Trophoblast cell (in vitro differentiated cells and primary cell): ENCODE measurements at places on chromosomes 1 and 21.

- DNase-seq: peak; percentile 6
Observed at GRCh38 chr1:229433364-229434004, 410 bp downstream of the ACTA1 start.

DNA sequence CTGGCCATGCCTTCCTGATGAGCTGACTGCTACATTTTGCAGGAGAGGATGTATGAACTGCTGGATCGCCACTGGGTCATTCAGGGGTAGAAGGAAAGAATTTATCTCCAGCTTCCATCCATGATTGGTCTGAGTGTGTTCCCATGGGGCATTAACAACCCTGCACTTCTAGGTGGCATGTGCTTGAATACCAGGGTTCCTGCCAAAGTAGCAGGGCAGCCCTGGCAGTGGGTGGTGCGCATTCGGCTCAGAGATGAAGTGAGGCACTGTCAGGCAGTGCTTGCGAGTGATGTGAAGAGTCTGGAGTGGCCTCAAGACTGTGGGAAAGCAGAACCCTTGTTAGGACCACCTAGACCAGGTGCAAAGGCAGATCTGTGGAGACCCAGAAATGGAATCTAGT lies 294.9 kb downstream of the ASTN1 start:
- DNase-seq: no peak

GRCh38 chr1:37851782-37852210 lies 7.6 kb downstream of the MTF1 start:
- no peak for DNase-seq

DNA sequence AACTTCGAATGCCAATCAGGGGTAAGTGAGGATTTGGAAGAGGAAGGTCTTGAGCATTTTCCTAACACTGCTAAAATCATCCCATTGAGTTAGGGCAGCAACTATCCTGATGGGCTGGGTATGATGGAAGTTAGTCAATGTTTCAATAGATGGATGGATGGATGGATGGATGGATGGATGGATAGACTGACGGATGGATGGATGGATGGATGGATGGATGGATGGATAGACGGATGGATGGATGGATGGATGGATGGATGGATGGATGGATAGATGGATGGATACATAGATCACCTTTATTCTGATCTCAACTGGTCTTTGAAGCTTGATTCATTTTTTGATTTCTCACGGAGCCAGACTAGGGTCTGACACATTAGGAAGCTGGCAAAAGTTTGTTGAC lies 2.3 kb upstream of the CLDN14 start:
- no peak for DNase-seq

DNA sequence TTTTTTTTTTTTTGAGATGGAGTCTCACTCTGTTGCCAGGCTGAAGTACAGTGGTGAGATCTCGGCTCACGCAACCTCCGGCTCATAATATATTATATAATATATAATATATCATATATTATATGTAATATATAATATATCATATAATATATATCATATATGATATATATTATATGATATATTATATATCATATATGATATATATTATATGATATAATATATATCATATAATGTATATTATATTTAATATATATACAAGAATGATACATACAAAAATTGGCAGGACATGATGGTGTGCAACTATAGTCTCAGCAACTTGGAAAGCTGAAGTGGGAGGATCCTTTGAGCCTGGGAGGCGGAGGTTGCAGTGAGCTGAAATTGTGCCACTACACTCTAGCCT lies 1725.5 kb downstream of the MRPL39 start:
- no peak for DNase-seq

- no peak for DNase-seq
Observed at GRCh38 chr1:8517661-8518489, 200.0 kb downstream of the SLC45A1 start.

DNA sequence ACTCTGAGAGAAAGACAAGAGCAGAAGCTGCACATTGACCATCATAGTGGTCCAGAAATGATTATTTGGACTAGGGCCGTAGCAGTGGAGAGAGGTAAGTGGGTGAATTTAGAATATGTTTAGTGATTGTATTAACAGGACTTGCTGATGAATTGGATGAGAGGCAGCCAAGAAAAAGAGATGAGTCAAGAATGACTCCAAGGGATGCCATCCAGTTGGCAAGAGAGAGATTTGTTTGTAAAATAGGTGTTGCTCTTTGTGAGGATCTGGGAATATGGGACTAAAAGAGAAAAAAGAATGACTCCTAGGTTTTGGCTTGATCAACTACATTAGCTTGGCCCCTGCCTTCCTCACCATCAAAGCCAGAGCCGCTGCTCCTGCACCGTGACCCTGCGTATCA lies 54.2 kb upstream of the ARTN start:
- DNase-seq: no peak

DNA sequence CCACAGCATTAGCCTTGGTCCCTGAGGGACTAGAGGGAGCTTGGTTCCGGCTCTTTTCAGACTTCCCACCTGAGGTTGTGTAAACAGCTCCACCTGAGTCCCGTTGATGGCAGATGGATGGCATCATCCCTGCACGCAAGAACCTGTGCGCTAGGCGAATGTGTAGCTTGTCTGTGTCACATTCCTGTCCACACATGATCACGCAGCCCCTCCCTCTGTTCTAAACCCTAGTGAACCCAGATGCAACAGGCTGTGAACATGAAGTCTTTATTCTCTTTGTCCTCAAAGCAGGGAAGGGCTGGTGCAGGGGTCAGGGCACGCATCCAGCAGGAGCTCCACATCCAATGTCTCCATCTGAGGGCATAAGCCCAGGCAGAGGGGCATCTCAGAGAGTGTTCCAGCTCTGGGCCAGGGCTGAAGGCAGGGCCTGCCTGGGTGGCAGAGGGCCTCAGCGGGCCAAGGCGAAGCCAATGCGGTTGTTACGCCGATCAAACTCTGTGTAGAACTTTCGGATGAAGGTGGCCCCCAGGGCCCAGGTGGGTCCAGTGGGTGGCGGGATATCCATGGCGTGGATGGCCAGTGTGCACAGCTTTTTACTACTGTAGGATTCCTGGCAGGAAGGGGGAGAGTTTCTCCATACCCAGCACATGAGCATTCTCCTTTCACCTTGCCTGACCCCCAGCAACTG lies 2.9 kb upstream of the ETNK2 start:
- DNase-seq: no peak

DNA sequence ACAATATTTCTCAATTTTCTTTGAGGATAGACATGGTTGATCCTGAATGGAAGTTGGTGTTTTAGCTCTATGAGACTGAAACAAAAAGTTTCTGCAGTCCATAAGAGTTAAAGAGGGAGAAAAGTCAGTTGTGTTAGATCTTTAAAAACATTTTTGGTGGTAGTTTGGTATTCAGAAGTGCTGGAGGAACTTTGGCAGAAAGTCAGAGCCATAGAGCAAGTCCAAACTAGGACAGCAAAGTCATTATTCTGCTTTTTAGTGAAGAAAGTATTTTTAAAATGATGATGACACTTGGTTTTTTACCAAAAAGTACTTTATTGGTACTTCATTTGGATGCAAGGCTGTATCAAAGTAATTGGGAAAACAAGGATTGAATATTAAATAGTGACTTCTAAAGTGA lies 41.8 kb downstream of the FNBP1L start:
- DNase-seq: no peak

- DNase-seq: peak; percentile 8
Observed at GRCh38 chr1:219931033-219931432, 2.7 kb upstream of the SLC30A10 start.

GRCh38 chr1:63317817-63318152 lies 4.6 kb upstream of the FOXD3 start:
- no peak for DNase-seq
